ENCODE measurements at places on chromosomes 7 and 10.

DNA sequence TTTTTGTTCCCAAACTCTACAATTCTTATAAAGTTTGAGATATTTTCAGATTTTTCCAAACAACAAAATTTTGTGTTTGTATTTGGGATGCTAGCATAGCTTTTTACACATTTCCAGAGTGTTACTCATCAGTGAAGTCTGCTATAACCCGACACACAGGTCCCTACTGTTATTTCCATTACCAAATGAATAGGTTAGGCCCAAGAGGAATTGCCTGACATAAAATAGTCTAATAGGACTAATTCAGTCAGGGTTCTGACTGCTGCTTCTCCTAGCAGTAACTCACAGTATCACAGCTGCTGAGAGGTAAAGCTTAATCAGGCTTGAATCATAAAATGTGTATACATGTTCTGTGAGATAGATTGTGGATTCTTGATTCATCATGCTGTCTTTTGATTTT, 49.1 kb upstream of the STRIP2 start:
- no peak for DNase-seq

GRCh38 chr7:23356726-23357125, 57.6 kb downstream of the MALSU1 start:
- DNase-seq: no peak

DNA sequence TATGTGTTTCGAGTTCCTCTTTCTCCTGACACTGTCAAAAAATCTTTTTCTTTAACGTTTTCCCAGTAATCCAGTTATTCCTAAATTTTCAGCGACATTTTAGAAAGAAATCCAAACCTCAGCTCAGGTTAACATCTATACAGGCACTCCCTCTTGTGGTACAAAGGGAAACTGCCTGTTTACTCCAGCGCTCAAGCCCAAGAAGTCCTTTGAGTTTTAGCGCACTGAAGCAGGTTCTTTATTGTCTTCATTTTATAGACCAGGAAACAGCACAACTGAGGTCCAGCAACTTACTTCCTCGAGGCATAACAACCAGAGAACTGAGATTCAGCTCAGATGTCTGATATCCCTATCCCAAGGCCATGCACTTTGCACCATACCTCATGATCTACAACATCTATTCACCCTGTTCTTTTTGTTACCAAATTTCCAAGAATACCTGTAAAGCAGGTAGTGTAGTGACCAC, 287.2 kb upstream of the MKLN1 start:
- peak; percentile 62 for DNase-seq

GRCh38 chr7:121351682-121352081, 22.9 kb downstream of the WNT16 start:
- no peak for DNase-seq

DNA sequence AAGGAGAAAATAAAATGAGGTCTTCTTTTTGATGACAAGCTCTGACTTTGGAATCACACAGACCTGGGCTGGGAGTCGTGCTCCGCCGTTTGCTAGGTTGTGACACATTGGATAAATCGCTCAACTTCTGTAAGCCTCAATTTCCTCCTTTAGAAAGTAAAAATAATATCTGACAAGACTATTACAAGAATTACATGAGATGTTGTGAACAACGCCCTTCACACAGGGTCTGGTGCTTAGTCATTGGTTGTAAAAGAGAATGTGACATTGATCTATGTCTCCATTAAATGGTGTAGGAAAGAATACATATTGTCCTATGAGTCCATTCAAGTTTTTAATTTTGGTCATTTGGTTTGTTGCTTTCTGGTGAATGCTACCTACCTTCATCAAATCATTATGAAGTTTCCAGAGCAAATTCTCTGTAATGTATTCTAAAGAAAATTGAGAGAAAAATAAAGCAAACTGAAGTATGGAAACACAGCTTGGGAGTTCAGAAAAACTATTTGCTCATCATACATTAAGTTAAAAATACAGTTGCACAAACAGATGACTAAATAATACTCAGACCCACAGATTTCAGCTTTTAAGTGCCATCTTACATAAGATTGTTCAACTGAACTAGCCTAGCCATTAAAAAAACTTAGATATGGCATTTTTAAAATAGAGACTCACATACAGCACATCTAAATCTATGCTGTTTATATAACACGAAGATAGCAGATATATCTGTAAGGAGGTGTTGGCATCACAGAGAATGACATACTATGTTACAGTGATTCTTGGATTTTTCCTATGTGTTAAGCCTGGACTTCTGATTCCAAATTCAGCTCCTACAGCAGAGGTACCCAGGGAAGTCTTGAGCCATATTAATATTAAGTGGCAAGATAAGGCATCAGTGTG, 12.3 kb upstream of the ADRB1 start:
- no peak for DNase-seq

DNA sequence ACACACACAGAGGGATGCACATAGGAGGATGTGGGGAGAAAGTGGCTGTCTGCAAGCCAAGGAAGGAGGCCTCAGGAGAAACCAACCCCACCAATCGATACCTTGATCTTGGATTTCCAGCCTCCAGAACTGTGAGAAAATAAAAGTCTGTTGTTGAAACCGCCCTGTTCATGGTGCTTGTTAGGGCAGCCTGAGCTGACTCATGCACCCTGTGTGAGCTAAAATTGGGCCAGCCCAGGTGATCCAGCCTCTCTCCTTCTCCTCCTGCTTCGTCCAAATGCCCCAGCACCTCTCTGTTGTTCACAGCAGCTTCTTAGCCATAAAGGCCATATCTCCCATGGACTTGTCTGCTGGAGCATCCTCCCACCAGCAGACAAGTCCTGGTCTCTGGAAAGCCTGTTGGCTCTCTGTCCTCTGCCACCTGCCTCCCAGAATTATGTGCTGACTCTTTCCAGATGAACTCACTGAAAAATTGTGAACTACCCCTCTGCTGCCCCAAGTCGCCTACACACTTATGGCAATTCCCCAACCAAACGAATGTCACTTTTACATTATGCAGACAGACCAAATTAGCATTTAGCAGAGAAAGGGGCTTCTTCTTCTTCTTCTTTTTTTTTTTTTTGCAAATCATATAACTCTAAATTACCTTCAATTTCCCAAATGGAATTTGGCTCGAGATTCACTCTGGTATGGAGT, 30.2 kb upstream of the CARD11 start:
- DNase-seq: no peak

GRCh38 chr7:102152672-102153598, 133.7 kb upstream of the SH2B2 start:
- DNase-seq: peak; percentile 24

- no peak for DNase-seq
Measured at GRCh38 chr10:106284802-106285587, 879.5 kb downstream of the SORCS1 start.

GRCh38 chr10:7560519-7560918, 106.2 kb downstream of the ITIH5 start:
- DNase-seq: no peak

DNA sequence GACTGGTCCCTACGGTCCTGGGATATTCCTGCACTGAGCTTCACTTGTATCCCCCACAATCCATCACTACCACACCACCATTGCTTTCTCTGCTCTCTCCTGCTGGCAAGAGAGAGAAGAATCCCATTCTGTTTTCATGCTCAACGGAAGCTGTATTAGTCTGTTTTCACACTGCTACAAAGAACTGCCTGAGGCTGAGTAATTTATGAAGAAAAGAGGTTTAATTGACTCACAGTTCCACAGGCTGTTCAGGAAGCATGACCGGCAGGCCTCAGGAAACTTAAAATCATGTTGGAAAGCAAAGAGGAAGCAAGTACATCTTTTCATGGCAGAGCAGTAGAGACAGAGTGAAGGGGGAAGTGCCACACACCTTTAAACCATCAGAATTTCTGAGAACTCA, 260.4 kb upstream of the LYZL1 start:
- no peak for DNase-seq

DNA sequence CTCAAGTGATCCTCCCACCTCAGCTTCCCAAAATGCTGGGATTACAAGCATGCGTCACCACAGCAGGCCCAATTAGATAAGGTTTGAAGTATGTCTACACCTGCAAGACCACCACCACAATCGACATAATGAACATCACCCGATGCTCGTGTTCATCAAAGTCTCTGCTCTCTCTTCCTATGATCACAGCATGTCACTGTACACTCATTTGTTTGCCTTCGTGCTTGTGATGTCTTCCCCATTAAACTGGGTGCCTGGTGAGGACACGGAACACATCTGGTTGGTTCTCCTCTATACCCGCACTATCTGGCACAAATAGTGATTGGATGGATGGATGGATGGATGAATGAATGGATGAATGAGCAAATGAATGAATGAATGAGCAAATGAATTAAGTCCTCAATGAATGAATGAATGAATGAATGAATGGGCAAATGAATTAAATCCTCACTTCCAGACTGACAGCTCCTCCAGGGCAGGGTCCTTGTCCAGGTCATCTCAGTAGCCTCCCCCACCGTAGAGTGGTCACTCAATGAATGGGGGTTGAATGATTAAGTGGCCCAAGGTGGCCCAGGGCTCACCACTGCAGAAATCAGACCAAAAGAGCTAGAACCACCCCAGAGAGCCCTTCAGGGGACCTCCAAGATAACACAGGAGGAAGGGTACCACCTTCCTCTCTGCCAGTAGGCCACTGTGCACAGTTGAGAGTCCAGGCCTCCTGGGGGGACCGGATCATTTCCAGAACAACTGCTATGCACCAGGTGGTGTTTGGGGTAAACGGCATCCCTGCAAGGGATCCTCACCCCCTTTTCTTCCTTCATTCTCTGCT, 101.9 kb upstream of the TNRC18 start:
- no peak for DNase-seq

- peak; percentile 72 for DNase-seq
Measured at GRCh38 chr7:27097686-27098577, 2.1 kb upstream of the HOXA1 start.

DNA sequence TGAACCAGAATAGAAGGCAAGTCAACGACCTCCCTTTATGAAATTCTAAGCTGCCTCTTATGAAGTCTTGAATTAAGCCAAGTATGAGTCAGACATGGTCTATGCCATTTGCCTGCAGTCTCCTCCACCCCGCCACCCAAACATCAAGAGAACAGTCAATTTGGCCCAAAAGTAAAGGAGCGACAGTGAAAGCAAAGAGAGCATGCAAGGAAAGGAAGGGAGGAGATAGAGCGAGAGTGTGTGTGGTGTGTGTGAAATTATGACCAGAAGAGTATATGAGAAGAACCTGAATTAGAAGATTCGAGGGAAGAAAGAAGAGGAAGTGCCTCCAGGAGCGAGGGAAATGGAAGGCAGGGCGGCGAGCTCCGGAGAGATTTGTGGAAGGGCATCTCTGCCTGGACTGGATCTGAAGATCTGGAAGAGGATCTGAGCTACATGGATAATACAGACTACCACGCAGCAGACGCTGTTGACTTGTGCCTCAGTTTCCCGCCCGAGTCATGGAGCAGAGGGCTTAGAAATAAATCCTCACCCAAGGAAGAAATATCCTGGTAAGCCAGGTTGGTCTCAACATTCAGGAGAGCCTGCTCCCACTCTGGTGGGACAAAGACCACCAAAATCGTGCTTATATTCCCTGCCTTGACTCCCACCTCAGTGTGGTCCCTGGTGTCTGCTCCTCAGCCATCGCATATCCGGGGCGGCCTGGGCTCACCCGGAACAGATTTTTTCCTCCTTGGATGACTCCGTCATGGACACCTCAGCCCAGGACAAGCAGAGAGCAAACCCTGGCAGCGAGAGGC, 459 bp downstream of the ZDHHC6 start:
- no peak for DNase-seq

- no peak for DNase-seq
Measured at GRCh38 chr10:78777466-78777865, 291.3 kb upstream of the ZMIZ1 start.

- no peak for DNase-seq
Measured at GRCh38 chr7:158585721-158586498, 1.7 kb downstream of the PTPRN2 start.

DNA sequence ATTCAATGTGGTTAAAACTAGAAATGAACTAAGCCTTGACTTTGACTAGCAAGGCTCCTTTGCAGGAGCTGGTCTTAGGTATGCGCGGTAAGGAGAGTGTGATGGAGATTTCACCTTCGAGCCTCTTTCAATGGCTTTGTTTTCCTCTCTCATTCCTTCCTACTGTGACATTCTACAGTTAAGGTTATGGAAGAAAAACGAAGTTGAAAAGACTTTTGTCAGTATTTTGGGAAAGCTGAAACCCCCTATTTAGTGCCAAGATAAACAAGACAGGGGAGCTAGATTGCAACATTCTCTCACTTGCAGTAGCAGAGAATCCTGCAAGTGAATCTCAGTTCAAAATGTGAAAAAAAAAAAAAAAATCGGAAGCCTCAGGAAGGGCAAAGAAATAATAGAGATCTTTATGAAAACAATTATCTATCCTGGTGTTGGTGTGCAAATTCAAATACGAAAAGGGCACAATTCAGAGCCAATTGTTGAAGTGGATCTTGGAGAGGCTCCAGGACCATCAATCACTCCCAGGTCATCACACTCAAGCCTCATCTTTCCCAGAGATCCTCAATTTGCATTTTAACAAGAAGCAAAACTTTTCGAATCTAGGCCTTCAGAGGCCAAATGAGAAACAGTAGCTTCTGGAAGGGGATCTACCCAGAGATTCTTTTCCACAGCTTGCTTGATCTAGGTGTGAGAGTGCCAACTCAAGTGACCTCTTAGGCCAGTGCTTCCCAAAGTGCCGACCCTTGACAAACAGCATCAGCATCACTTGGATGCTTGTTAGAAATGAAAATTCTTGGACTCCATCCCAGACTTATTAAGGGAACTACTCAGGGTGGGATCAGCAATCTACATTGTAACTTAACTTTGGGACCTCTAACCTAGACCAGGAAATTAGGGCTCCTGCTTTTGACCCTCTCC, 163.8 kb downstream of the INHBA start:
- DNase-seq: no peak

- DNase-seq: no peak
Measured at GRCh38 chr10:7832060-7832459, 13.8 kb downstream of the TAF3 start.

DNA sequence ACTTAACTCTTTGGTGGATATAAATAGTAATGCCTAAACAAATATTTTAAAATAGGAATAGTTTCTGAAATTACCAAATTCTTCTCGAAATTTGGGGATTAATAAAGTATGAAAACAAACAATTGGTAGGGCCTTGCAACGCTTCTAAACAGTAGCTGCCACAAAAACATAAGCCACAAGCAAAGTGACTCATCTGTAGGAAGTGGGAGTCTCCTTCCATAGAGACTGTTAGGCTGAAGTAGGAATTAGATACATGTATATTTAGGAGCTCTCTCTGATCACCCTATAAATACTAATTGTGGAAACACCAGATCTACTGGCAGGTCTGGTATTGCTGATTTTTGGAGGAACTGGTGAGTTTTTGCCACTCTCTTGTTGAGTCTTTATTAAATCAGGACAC, 5.7 kb upstream of the LMOD2 start:
- no peak for DNase-seq

DNA sequence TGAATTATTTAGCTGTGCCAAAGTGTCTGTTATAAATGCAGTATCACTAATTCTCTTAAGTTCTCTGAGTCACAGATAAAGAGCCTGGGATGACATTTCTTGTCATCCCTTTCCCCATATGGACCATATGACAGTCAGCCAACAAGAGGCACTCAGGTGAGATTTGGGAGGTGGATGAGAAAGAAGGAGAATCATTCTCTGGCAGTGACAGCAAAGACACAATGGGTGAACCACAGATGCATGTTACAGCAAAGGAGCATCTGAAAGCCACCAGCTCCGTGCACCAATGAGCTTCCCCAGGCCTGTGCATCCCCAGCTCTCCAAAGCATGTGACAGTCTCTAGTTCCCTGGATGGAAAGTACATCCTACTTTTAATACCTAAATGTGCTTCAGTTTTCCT, 10.8 kb downstream of the GIMAP6 start:
- no peak for DNase-seq

Measured in retina (tissue), 1 donor.